ENCODE measurements at places on chromosomes 6 and 20.

GRCh38 chr20:63689046-63690002 lies 7.1 kb upstream of the TNFRSF6B start:
- DNase-seq, result no peak

- no peak for DNase-seq
These were observed 40.2 kb downstream of the SASH1 start for GRCh38 chr6:148382861-148383260.

- DNase-seq, result no peak
These were observed 10.2 kb downstream of the ADA start for GRCh38 chr20:44641325-44641724.

GRCh38 chr20:52601295-52601971 lies 370.7 kb upstream of the TSHZ2 start:
- DNase-seq, result no peak

- DNase-seq, result no peak
These were observed 10.4 kb upstream of the NT5DC1 start for GRCh38 chr6:116090251-116090650.

DNA sequence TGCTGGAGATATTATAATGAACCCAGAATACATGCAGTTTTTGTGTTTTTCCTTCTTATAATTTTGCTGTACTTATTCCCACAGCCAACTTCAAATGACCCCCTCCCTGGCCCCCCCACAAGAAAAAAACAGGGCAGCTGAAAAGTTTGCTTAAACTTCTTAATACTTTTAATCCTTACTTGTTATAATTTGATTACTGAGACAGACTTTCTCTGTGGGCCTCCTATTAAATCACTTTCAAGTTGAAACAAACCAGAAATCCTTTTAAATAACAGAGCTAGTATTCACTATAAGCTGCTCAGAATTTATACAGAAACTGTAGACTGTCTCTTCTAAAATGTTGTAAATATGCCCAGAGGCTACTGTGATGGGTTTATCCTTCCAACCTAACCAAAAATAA lies 106.3 kb downstream of the CENPW start:
- no peak for DNase-seq

DNA sequence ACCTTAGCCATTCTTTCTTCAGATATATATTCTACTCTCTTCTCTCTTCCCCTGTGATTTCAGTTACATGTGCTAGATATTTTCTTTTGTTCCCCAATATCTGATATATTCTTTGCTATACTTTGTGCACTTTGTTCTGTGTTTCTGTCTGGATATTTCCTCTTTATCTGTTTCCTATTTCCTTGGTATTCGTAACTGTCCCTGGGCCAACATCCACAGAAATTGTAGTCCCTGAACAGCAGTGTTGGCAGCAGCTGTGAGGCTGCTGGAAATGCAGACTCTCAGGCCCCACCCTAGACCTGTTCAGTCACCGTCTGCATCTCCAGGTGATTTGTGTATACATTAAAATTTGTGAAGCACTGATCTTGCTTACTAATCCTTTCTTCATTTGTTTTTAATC lies 522.9 kb upstream of the SOX4 start:
- no peak for DNase-seq

GRCh38 chr6:159716247-159717096 lies 10.8 kb upstream of the WTAP start:
- no peak for DNase-seq

DNA sequence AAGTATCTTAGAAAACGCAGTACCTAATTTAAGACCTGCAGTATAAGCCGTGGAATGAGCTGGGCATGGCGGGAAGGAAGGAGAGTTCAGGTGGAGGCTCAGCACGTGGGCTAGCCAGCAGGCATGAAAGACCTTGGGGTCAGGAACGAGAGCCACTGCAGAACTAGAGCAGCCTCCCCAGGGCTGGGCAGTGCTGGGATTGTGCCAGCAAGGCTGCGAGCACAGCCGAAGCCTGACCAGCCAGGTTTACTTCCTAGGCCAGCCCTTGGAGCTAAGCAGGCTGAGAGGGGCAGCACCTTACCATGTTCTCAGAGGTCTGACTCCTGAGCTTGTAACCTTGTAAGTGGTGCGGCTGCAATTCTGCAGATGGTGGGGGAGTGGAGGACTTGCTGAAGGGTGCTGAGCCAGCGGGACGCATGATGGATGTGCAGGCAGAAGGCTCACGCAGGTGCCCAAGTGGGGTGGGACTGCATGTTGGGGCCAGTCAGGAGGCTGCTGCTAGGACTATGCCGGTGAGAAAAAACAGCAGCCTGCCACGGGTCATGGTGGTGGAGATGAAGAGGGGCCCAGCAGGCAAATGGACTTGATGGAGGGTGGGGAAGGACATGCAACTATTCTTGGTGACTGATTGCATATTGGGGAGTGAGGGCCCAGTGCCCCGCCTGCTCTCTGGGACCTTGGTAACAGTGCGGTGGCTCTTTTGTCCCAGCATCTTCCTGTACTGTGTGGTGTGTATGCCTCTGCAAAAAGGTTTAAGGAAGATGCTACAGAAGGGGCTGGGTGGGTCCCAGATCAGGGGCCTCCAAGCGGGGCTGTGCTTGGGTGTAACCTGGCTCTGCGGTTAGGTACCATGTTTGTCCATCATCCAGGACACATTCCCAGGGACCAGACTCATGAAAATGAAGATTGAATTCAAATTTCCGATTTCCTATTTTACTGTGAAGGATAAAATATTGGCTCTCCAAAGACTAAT lies 37.6 kb upstream of the IRF4 start:
- no peak for DNase-seq

GRCh38 chr6:34028691-34029360 lies 117.1 kb downstream of the GRM4 start:
- no peak for DNase-seq

- no peak for DNase-seq
These were observed 1009.4 kb upstream of the FLRT3 start for GRCh38 chr20:15346657-15347280.

- DNase-seq, result no peak
These were observed 70.7 kb upstream of the SMIM29 start for GRCh38 chr6:34319471-34319885.

DNA sequence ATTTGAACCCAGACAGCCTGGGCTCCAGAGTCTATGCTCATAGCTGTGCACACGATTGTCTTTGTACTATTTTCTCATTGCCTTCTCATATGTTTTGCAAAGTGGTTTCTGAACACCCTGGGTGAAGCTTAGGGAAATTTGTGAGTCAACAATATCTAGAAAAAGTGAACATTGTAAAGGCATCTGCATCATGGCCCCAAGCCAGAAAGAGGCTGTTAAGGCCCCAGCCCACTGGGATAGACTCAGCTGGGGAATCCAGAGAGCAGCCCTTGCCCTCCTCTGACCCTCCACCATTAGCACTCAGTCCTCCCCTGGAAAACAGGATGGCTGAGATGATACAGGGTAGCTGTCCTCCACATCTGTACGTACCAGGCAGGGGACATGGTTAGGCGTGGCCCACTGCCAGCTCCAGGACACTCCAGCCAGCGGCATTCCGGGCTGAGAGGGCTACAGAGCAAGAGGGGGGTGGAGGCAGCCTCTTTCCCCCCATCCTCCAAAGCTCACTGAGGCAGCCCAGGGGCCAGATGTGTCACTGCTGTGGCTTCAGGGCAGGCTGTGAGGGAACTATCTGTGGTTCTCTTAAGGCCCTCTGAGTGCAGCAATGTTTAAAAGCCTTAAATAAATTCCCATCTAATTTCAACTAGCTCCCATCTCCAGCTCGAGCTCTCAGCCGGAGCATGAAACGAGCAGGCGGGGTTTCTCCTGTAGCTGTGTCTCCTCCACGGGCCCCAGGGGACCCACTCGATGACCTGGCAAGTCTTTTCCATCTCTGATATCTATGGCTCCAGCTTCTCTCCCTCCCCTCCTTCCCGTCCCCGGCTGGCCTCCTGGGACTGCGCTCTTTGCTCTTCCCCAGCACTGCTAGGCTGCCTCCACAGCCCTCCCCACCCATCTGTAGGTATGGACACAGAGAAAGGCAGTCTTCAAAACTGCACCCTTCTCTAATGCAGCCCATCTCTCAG lies 209.4 kb upstream of the LRFN2 start:
- DNase-seq, result no peak

DNA sequence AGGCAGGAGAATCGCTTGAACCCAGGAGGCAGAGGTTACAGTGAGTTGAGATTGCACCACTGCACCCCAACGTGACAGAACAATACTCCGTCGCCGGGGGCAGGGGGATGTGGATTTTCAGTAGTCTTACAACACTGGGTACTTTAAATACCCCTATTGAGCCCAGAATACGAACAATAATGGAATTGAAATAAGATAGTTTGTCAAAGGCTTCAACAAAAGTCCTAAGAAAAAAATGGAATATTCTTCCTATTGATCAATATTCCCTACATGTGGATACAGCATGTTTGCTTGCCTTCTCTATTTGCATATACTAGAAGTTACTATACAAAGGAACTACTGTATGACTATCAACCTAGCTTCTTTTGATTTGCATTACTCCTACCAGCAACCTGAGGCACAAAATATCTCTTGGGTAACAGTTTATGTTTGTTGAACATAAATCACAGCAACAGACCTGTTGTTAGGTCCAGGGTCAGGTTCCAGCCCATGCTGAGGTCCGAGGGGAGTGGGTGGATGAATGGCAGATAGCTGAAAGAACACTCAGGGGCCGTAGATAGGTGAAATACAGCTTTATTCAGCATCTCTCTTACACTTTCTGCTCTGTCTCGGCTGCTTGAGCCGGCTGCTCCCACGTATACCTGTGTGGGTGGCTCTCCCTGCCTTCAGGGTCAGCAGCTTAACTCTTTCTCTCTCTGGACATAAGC lies 23.8 kb downstream of the MAN1A1 start:
- no peak for DNase-seq

DNA sequence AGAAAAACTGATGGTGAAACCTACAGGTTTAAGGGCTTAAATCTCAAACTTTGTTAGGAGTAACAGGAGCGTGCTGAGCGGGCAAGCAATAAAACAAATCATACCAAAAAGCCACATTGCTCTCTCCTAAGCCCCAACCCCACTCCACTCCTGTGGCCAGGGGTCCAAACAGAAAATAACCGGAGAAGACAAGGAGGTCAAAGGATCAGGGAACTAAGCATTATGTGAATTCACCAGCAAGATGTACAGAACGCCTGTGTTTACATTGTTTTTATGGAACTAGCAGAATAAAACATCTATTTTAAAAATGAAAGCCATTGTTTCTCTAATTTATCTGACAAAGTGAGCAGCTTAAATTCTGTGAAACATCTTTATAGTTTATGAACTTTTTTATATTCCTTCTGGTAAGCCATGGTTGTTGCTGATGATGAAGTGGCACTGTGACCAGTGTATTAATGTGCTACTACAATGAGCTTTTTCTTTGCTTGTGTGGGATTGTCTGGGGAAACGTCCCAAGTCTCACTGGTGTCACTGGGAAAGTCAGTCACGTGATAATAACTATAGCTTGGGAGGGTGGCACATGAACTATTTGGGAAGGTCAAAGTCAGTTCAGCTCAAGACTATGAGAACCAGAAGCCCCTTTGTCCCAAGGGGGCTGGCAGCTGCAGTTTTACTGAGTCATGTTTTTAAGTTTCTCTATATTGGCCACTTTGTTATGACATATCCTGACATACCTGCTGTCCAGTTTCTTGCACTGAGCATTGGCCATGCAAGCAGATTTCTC lies 9.8 kb downstream of the FAM210B start:
- no peak for DNase-seq

- no peak for DNase-seq
These were observed 178.8 kb downstream of the IBTK start for GRCh38 chr6:82068721-82069120.
